Activated T-cell treated with anti-CD3 and anti-CD28 coated beads for 24 hours (primary cell): ENCODE measurements at places on chromosomes 1 and 21.
A peak's percentile ranks its signal among the peaks of the same experiment; 100 is the strongest.

DNA sequence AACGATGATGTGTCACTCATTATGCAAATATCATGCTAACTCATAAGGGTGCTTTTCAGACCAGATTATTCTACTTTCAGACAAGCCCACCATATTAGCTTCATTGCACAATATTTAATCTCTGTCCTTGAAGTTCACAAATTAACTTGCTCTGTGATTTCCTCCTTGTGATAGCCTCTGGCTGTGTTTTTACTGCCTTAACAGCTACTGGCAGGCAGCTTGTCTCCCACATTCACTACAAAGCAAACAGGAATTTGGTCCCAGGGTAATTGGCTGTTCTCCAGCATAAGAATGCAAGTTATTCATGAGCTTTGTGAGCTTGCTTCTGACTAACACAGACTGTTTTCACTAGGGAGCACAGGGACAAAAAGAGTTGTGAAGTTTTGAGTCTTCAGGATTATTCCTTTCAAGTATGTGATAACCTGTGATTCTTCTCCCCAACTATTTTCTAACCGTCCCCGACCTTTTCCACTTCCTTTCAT, 87.9 kb upstream of the HMCN1 start:
- DNase-seq: no peak

DNA sequence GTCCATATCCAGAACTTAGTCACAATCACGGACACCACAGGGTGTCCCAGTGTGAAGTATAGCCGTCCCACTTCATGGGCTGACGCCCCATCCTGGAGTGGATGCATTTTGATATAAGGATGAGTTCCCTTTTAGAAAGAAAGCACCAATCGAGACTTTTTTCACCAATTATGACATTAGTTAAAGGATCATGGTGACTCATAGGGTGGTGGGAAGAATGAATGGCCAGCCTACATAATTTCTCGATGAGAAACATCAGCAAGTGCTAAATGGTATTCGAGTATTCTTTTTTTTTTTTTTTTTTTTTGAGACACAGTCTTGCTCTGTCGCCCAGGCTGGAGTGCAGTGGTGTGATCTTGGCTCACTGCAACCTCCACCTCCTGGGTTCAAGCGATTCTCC, 38.5 kb upstream of the USP1 start:
- no peak for DNase-seq

GRCh38 chr1:209749205-209749604, 6.6 kb upstream of the TRAF3IP3 start:
- DNase-seq: no peak

GRCh38 chr1:208756339-208756981, 512.3 kb upstream of the PLXNA2 start:
- no peak for DNase-seq

DNA sequence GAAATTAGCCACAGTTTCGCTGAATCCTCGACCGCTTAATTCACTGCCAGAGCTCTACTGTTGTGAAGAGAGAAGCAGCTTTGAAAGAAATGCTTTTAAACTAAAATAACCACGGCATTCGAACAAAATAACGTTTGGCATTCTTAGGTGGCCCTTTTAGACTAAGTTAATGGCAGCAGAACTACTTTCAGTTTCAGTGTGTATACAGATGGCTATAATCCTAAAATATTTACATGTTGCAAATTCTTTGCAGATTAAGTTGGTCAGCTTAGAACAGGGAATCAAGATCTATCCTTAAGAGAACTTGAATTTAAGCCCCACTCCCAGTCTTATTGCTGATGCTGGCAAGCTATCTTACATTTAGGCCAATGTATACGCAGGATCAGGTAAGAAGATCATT, 62.7 kb downstream of the ADSS2 start:
- DNase-seq: no peak

DNA sequence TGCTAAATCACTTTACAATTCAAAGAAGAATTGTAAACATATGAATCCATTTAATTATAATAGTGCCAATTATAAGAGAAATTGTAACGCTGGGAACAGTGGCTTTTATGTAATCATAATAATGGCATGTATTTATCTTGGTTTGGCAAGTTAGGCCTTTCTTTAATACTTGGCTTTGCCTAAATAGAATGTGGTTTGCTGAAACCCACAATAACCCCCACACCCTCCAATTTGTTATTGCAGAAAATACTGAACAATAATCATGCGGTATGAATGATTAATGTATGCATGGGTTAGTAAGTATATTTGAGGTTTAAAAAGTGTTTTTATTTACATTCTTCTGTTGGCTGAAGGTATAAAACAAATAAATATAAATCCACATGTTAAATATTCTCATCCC, 138.2 kb downstream of the NFIA start:
- DNase-seq: no peak

DNA sequence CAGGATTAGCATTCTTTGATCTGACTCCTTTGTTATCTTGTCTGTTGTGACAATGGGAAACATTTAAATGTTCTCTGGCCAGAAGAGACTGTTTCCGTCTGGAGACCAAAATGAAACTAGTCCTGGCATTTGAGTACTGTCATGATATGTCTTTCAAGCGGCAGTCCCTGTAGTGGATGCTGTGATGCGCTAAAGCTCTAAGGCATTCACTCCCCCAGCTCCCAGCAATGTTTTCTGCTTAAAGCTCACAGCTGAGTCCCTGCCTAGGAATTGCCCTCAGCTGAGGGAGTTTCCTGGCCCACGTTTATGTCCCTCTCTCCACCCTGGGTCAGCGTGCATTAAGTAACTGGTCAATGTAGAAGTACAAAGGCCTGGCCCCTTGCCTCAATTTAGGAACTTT, 109.4 kb downstream of the UCHL5 start:
- DNase-seq: no peak

DNA sequence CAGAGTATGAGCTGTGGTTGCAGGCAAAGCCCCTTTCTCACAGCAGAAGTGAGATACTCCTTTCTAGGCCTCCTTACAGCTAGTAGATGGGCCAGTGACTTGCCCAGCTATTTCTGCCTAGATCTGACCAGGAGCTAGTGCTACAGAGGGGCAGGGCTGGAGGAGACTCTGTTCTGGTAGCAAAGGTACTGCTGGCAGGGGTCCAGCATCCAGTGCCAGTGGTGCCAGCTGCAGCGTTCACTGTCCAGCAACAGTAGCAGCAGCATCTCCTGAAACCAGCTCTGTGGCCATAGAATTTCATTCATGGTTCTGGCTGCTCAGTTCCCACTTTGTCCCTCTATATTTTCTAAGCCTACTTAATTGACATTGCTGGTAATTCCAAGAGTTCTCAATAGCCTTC, 62.5 kb upstream of the CNN3 start:
- DNase-seq: no peak

DNA sequence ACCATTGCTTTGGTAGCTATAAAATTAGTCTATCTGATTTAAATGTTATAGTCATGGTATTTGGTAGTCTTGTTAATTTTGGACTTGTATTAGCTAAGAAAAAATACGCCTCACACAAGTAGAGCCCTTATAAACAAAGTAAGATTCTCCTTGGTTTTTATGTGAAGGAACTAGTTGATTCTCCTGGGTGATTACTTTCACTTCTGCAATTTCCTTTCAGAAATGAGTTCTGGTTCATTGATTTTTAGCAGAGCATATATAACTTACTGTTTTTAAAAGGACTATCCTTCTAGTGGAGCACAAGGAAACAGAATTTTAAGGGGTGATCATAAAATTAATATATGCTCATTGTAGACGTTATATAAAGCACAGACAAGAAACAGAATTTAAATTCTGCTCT, 120.1 kb downstream of the BACH1 start:
- no peak for DNase-seq

GRCh38 chr1:219812491-219813203, 115.7 kb downstream of the SLC30A10 start:
- no peak for DNase-seq

GRCh38 chr1:24704411-24705259, 40.6 kb upstream of the CLIC4 start:
- no peak for DNase-seq

DNA sequence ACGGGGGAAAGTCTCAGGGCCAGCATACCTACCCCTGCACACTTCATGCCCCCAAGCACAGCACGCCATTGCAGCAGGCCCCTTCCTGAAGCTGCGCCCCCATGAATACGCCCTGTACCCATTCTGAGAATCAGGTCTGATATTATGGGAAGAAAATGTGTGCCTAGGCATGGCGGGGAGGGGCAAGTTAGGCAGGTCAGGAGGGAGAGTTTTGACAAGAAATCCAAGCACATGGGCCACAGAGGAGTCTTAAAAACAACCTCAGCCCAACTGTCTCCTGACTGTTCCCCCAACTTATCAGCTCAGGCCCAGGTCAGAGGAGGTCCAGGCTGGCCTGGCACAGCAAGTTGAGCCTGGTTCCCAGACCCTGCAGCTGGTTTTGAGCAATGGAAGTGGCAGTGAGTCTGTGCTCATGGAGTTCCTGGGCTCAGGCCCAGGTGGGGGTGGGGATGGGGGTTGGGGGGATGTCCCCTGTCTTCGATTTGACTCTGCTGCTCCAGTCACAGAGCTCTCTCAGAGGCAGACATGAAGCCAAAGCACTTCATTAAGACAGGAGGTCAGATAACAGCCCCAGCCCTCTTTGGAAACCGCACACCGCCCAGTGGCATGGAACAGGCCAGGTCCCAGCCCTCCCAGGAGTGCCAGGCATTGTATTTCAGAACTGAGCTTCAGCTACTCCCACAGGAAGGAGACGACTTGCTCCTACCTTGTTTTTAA, 20.6 kb upstream of the BCAR3 start:
- DNase-seq: no peak

DNA sequence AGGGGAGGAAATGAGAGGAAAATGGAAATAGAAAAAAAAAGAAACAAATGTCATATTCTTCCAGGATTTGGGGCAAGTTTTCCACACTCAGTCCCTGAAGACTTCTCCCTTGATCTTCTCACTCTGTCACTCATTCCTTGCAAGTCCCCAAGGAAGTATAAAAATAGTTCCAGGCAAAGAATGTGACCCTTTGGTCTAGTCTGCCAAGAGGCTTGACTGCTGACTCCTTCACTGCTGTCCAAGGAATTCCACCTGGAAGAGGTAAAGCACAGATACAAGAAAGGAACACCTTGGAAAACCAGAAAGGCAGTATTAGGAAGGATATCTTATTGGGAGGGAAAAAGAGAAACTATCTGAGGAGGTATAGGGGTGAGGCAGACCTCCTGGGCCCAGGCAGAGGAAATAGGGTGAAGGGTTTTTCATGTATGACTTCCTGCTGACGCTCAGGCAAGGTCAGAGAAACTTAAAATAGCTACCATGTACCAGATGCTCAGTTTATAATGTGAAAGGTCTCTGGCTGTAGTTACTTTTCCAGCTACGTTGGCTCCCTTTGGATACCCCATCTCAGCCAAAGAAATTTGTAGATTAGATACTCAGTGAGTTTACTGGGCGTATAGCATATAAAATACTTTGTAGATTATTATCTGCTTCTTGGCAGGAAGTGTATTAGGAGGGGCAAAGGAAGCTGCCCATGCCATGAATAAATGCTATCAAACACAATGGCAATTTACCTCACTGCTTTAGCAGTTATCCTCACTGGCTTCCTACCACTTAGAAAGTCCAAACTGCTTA, 2.0 kb upstream of the GJA5 start:
- no peak for DNase-seq

GRCh38 chr1:98493469-98493868, 168.1 kb upstream of the SNX7 start:
- no peak for DNase-seq

DNA sequence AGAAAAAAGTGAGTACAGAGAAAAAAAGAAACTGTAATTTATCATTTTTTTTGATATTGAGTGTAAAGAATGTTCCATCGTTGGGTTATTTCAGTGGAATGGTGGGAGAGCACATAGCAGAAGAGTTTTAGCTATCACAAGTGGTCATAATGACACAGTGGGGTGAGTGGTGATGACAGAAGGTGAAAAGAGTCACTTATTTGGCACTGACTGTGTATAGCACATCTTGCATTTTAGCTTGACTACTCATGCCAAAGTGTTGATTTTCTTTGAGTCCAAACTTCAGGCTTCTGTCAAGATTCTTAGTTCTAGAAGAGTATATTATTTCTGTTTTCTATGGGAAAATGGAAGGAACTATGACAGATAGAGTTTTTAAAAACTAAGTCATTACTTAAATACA, 261.2 kb downstream of the GRIK1 start:
- DNase-seq: no peak

GRCh38 chr1:11198851-11199594, 9.9 kb downstream of the ANGPTL7 start:
- no peak for DNase-seq

DNA sequence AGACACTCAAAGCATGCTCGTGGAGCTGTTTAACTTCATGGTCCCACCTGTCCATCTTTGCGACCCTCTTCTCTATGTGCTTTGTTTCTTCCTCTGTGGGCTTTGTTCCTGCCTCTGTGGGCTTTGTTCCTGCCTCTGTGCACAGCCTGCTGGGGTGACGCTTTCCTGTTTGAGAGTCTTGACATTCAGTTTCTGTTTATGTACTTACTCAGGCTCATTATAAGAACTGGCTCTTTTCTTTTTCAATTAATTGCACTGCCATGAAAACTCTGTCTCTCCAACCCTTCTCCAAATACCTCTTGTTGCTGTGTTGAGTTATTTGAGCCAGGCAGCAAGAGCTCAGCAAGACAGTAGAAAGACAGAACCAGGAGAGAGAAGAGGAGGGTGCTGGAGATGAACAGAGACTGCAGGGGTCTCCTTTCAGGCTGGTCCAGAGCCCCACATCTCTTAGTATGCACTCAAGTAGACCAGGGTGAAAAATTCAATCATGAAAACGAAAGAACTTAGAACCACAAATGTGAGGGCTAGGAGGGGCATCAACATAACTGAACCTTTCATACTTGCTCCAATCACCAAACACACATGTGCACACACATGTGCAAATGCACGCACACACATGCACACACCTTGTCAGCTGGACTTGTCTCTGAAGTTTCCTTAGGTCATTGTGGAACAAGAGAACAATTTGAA, 88.3 kb upstream of the SGIP1 start:
- DNase-seq: peak; percentile 48

DNA sequence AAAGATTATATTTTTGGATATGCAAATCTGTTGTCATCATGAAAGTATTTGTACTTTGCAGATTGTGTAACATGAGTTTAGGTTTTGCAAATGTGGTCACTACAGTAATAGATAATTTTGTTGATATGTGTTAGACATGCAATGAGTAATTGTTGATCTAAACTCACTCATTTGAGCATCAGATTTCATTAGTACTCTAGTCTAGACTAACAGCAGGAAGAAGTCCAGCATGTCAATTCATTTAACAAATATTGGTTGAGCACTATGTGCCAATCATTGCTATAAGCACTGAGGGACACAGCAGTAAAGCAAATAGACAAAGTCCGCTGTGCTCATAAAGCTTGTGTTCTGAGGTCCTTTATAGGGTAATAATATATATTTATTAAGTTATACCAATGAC, 350.0 kb downstream of the USP25 start:
- DNase-seq: no peak

GRCh38 chr1:8866792-8867415, 11.6 kb downstream of the ENO1 start:
- peak; percentile 32 for DNase-seq
